ENCODE measurements at places on chromosomes 7 and 10.

- no peak for DNase-seq
Measured at GRCh38 chr10:69636626-69637605, 6.9 kb downstream of the FAM241B start.

GRCh38 chr10:95374597-95375209 is 83.9 kb upstream of the PDLIM1 start:
- peak; percentile 52 for DNase-seq

GRCh38 chr7:90222811-90223725 is 11.5 kb downstream of the STEAP2 start:
- DNase-seq, result no peak

- no peak for DNase-seq
Measured at GRCh38 chr10:70771311-70772194, 13.6 kb downstream of the TBATA start.
